ENCODE measurements at places on chromosomes 5 and 9.
A peak's percentile ranks its signal among the peaks of the same experiment; 100 is the strongest.

GRCh38 chr9:70613024-70613768, 198.7 kb upstream of the KLF9 start:
- DNase-seq: no peak

DNA sequence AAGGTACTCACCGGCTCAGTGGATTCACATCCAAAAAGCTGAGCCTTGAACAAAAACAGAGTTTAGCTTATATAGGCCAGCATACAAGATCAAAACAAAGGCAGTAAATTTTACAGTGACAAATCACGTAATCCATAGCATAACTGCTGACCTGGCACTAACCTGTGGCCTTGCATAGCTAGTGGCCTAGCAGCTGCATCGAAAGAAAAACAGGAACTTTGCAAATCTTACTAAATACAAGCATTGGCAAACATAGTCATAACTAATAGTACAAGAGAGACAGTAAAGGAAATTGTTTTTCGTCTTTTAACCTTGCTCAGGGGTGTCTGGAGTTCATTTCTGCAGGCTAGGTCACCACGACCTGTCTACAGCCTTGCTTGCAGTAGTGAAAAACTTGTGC, 4.8 kb downstream of the HSDL2 start:
- DNase-seq: no peak

- DNase-seq: no peak
Measured at GRCh38 chr5:53343187-53343586, 137.2 kb upstream of the FST start.

GRCh38 chr5:166883016-166883415, 1408.4 kb upstream of the WWC1 start:
- DNase-seq: no peak

DNA sequence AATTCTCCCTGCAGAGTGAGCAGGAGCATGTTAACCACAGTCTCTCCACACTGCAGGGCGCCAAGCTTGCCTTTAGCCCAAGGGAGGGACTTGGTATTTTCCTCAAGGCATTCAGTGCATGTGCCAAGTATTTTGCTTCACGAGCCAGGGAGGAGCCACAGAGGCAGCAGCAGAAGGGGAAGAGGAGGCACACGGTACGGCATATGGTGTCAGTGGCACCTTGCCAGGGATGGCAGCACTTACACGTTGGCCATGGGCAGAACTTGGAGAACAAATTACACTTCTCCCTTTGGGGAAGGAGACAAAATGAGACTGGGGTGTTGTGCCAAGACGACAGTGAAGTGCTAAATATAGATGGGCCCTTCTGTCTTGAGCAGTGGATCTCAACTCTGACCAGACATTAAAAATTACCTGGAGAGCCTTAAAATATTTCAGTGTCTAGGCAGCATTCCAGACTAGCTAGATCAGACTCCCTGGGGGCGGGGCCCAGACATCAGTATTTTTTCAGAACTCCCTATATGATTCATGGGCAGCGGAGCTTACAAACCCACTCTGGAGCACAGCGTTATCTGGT, 155.8 kb downstream of the DRD1 start:
- DNase-seq: no peak

GRCh38 chr9:75088646-75089372, 495 bp downstream of the OSTF1 start:
- no peak for DNase-seq

- no peak for DNase-seq
Measured at GRCh38 chr5:891117-891836, 1.3 kb downstream of the BRD9 start.

- no peak for DNase-seq
Measured at GRCh38 chr5:156328766-156329165, 1.8 kb downstream of the SGCD start.

DNA sequence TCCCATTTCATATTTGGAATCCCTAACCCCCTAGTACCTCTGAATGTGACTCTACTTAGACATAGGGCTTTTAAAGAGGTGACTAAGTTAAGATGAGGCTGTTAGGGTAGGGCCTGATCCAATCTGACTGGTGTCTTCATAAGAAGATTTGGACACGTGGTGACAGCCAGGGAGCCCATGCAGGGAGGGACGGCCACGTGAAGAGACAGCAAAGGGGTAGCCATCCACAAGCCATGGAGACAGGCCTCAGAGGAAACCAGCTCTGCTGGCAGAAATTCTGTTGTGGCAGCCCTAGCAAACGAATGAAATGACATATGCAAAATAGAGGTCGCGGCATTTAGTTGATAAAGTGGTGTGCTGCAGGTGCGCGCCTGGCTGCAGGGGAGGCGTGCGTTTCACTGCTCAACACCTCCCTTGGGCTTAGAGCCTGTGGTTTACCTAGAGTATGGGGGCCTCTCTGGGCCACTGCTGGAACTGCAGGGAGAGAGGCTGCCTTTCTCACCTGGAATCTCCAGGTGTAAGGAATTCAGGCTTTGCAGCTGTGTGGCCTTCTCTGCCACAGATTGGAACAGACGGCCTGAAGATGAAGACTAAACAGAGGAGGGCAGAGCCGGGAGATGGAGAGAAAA, 7.1 kb upstream of the AFAP1L1 start:
- DNase-seq: peak; percentile 45

- no peak for DNase-seq
Measured at GRCh38 chr5:172503925-172504700, 49.8 kb upstream of the SH3PXD2B start.

DNA sequence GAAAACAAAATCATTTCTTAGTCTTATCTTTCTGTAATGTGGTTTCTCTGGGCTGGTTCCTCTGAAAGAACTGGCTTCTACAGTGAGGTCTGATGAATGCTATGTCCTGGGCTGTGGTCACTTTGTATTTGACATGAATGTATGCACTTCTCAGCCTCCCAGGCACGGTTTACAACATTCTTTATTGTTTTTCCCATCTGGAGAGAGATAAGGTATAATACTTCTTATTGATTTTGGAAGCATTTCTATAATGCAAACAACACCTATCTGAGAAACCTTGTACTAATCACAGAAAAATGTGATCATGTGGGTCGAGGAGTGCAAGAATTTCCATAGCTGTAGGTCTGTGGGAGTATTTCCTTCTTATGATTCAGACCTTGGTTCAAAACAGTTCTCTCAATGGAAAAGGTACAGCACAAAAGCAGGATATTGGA, 46.9 kb downstream of the ACTBL2 start:
- no peak for DNase-seq

- DNase-seq: no peak
Measured at GRCh38 chr9:86175223-86175622, 75.9 kb upstream of the GOLM1 start.

- DNase-seq: no peak
Measured at GRCh38 chr5:148539851-148540250, 114.5 kb downstream of the HTR4 start.

DNA sequence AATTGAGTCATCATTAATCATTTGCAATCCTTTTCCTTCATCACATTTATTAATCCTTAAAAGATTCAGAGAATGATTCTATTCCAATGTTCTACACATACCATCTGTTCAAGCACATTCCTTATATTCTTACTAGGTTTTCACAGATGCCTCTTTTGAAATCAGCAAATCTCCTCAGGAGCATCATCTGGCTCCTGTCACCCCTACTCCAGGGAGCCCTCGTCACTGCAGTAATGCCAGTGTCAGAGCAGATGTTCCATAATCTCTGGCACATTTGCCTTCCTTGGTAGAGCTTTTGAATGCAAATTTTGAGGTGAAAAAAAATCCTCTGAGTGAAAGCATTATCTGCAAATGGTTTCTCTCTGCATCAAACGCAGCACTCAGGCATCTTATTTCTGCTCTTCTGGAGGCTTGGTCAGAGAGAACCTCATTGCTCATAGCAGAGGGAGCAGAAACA, 7.6 kb upstream of the KCNV2 start:
- DNase-seq: no peak

- no peak for DNase-seq
Measured at GRCh38 chr9:12305211-12305610, 388.0 kb upstream of the TYRP1 start.

DNA sequence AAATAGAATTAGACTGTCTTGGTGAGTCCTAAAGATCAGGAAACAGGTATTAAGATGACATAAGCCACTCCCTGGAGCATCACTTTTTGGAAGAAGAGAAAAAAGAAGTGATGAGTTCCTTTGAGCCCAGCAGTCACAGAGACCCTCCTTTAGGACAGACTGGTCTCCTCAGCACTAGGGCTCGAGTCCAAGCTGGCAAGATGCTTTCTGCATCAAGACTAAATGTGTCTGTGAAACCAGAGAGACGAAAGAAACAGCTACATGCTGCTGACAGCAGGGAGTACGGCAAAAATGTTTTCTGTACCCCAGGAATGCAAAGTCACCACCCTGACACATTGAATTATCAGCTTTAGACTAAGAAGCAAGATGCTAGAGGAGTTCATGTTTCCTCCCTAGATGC, 184.5 kb downstream of the CRB2 start:
- no peak for DNase-seq

Data from CD4-positive, alpha-beta T cell (primary cell).